ENCODE measurements at places on chromosomes 7 and 10. TPM values are rescaled to one million over a fixed set of nuclear protein-coding genes. Genes with fewer than 3 reads are reported as not detected.

DNA sequence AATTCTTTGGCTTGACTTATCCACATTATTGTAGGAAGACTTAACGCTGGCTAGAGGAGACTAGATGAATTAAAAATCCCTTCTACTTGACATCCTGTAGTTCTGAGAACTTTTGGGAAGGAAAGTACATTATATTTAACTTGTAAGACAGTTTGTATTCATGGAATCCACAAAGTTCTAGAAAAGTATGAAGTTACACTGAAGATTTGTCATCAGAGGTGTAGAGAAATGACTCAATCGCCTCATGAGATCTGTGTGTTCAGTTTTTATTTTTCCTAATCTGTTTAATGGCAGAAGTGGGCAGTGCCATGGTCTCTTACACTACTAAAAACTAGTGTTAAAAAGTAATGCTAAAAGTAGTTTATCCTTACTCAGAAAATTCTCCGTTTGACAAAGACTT is 89.1 kb upstream of the SMIM30 start:
- DNase-seq: no peak

DNA sequence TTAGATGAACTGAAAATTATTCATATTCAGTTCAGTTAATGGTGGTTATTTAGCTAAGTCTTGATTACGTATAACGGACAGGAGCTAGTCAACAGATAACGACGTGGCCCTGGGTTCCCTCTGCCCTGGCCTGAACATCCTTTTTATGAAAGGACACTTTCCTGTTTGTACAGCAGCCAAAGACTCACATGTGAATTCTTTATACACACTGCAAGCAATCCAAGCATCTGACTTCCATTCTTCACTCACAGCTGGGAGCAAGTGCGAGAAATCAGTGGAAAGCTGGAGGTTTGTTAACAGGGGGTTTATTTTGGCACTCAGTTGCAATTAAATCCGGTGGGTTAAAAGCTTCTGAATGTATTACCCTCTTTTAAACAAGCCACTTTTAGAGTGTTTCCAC is 148.1 kb upstream of the GDF10 start:
- DNase-seq: no peak

GRCh38 chr10:123331438-123331837 is 177.2 kb downstream of the BUB3 start:
- no peak for DNase-seq

Gene PPP1R17
- not detected for total RNA-seq

Gene TMEM196
- 0.17 TPM for total RNA-seq

- DNase-seq: no peak
These were observed 175.9 kb downstream of the SNX10 start for GRCh38 chr7:26467541-26467940.

- no peak for DNase-seq
These were observed 1.6 kb downstream of the MSRB2 start for GRCh38 chr10:23096802-23097549.

DNA sequence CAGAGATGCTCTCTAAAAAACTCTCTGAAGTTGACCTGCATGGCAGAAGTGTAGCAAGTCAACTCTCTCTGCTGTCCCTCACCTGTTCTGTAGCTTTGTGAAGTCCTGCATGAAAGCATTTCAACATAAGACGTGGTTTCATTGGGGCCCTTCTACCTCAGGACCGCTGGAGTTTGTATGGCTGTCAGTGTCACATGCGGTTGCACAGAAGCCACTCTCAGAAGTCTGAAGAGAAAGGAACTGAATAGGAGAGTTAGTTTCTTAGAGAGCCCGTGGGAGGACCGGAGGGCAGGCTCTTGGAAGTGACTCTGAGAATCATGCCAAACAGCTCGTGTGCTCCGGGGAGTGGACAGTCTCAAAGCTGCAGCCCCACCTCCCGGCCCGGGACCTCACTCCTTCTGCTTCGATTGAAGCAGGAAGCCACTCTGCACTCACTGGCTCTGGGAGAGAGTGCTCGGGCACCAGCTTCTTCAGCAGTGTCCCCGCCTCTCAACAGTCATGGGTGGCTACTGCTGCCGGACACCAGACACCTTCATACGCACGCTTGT is 486.7 kb downstream of the SDK1 start:
- DNase-seq: peak; percentile 25

- DNase-seq: peak; percentile 94
These were observed 238.1 kb upstream of the AOAH start for GRCh38 chr7:36962367-36962766.

Measured in renal cortical epithelial cell (primary cell).